Diencephalon (tissue), 1 donor: ENCODE measurements at places on chromosomes 16 and 17. TPM values are rescaled to one million over a fixed set of nuclear protein-coding genes. Genes with fewer than 3 reads are reported as not detected.

Gene PABPN1L
- not detected for total RNA-seq

Gene PRAC1
- total RNA-seq: not detected

Gene SGCA
- not detected for total RNA-seq

Gene TP53TG3C
- total RNA-seq: not detected

Gene SMIM36
- total RNA-seq: not detected

Gene TBX2
- 1.4 TPM for total RNA-seq

Gene ZFP1
- total RNA-seq: 54.7 TPM

Gene DGKE
- 36.4 TPM for total RNA-seq

Gene PRR35
- not detected for total RNA-seq

Gene CEP295NL
- 1.4 TPM for total RNA-seq

Gene SBK1
- total RNA-seq: 22.4 TPM

Gene SLC6A2
- not detected for total RNA-seq

Gene GRAPL
- 0.92 TPM for total RNA-seq

Gene KRT34
- total RNA-seq: not detected

Gene MYH2
- total RNA-seq: under 0.01 TPM

Gene PHLPP2
- 28.4 TPM for total RNA-seq

Gene MYCBPAP
- total RNA-seq: 1.8 TPM

Gene FMNL1
- 11.1 TPM for total RNA-seq

Gene FZD2
- total RNA-seq: 6.9 TPM

Gene VMO1
- 0.69 TPM for total RNA-seq

Gene LITAFD
- total RNA-seq: not detected

Gene HOXB7
- total RNA-seq: not detected

Gene ABI3
- total RNA-seq: 0.92 TPM

Gene C1QL1
- total RNA-seq: 8.3 TPM

Gene AARSD1
- total RNA-seq: 29.1 TPM

Gene PSME3IP1
- 146 TPM for total RNA-seq

Gene ARL2BP
- total RNA-seq: 76.1 TPM

Gene FBXO39
- total RNA-seq: not detected

Gene GSG1L
- total RNA-seq: 14.1 TPM

Gene RDM1
- total RNA-seq: 3.0 TPM
